ENCODE measurements at places on chromosomes 12 and 14.

DNA sequence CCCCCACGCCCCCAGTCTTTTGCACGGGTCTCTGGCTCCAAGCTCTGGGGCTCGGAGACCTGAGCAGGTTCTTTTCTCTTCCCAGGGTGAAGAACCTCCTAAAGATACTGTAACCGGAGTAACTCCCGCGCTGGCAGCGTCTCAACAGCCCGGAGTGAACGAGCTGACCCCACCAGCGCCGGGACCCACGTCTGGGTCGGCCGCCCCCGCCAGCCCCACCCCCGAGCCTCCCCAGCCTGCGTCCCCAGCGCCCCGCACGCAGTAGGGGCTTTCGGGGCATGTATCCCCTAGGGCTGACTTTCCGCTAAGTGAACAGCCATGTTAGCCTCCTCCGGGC lies 858 bp downstream of the SLC35F4 start:
- DNase-seq: no peak

GRCh38 chr12:102096855-102097254 lies 23.1 kb downstream of the NUP37 start:
- no peak for DNase-seq

- DNase-seq: no peak
These were observed 2.2 kb downstream of the SLC25A21 start for GRCh38 chr14:37170237-37170636.

DNA sequence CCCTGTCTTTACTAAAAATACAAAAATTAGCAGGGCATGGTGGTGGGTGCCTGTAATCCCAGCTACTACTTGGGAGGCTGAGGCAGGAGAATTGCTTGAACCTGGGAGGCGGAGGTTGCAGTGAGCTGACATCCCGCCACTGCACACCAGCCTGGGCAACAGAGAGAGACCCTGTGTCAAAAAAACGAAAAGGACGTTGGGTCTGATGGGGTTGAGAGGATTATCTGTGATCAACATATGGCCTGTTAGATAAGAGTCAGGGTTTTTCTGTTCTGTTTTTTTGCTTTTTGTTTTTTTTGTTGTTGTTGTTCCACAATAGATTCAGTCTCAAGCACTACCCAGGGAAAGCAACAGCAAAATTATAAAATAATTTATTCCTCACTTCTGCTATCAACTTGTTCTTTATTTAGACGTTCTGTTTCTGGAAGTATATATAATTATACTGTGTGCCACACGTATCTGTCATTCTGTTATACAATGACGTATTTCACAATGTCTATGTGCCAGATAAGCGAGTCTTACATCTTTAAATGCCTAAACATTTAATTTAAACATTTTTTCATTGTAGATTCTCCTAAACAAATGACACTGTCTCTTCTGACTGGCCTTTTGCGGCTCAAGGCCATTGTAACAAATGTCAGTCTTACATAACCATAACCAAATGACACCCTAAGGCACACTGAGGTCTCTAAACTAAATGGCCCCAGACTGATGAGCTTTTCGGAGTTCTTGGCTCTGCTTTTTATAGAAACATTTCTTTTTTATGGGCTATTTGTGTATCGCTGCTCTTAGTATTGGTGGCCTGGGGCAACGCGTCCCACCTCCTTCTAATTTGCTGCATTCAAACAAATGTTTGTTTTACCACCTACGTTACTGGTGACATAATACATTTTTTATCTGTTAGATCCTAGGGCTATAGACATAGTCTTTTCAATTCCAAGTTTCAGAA lies 7.2 kb upstream of the P2RX4 start:
- DNase-seq: no peak

- DNase-seq: no peak
These were observed 121.4 kb downstream of the AACS start for GRCh38 chr12:125186471-125187147.

DNA sequence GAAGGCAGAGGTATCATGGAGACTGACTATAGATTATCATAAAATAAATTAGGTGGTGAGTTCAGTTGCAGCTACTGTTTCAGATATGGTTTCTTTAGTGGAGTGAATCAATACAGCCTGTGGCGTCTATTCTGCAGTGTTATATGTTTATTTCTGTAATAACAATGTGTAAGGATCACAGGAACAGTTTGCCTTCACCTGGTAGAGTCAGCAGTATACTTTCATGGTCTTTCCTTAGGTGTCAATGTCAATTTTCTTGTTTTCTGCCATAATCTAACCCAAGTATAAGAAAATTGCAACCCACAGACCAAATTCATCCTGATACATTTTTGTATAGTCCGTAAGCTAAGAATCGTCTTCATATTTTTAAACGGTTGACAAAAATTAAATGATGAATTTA lies 140.4 kb upstream of the ATF7IP start:
- DNase-seq: no peak

- peak; percentile 8 for DNase-seq
These were observed 71.8 kb downstream of the TTC9 start for GRCh38 chr14:70713511-70713916.

- DNase-seq: no peak
These were observed 553.1 kb upstream of the FLRT2 start for GRCh38 chr14:84976805-84977204.

GRCh38 chr12:131478468-131478867 lies 232.4 kb upstream of the SFSWAP start:
- DNase-seq: no peak

- DNase-seq: no peak
These were observed 29.6 kb downstream of the SMUG1 start for GRCh38 chr12:54159140-54159539.
